CD4-positive, alpha-beta T cell treated with Interleukin-12 subunit alpha and Interleukin-12 subunit beta, for 1 hour (primary cell): ENCODE measurements at places on chromosomes 4 and X.
A peak's percentile ranks its signal among the peaks of the same experiment; 100 is the strongest.

DNA sequence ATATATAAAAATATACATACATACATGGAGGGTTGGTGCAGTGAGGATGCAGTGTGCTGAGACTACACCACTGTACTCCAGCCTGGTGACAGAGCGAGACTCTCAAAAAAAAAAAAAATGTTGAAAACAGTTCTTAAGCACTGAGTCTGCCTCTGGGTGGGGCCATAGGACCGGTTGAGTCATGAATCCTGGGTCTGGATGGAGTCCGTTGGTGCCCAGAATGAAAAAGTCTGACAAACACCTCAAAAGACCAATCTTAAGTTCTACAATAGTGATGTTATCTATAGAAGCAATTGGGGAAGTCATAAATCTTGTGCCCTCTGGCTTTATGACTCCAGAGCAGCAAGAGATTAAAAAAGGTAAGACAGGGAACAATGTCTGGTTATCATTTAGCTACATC, 70.4 kb downstream of the FGFBP1 start:
- DNase-seq: no peak

- DNase-seq: peak; percentile 31
These were observed 70.3 kb downstream of the ARL9 start for GRCh38 chr4:56575820-56576429.

DNA sequence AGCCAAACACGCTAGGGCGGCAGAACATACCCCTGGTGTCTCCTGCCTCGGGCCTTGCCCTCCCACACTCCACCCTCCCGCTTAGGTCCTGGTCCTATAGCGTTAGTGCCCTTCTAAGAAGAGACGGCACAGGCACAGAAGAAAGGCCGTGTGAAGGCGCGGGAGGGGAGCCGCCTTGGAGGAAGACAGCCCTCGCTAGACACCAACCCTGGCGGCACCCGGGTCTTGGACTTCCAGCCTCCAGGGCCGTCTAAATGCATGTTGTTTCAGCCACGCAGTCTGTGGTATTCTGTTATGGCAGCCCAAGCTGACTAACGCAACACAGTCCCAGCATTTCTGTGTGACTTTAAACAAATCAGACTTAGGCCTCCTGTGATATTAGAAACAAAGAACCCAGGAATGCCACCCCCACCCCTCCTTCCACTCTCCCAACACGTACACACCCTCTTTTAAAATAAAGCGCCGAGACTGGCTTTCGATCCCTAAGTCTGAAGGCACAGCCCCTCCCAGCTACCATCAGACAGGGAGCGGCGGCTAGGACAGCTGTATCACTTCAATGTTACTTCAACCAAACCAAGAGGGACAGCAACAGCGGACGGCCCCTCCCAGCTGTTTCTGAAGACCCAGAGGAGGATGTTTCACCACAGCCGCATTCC, 128.0 kb downstream of the AFAP1 start:
- DNase-seq: no peak

- no peak for DNase-seq
These were observed 63.6 kb downstream of the CLNK start for GRCh38 chr4:10620935-10621488.

GRCh38 chr4:23015821-23016220, 323.1 kb downstream of the GBA3 start:
- DNase-seq: no peak

- DNase-seq: no peak
These were observed 268.1 kb upstream of the GRID2 start for GRCh38 chr4:92035666-92036065.

DNA sequence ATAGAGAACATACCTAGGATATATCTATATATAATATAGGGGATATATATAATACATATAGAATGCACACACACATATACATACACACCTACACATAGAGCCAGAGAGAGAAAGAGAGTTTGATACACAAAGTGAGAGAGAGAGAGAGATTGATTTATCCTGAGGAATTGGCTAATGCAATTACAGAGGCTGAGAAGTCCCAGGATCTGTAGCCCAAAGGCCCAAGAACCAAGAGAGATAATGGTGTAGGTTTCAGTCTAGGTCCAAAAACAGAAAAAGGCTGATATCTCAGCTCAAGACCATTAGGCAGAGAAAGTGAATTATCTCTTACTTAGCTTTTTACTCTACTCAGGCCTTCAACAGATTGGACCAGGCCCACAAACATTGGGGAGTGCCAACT, 715.0 kb upstream of the LCORL start:
- DNase-seq: no peak

DNA sequence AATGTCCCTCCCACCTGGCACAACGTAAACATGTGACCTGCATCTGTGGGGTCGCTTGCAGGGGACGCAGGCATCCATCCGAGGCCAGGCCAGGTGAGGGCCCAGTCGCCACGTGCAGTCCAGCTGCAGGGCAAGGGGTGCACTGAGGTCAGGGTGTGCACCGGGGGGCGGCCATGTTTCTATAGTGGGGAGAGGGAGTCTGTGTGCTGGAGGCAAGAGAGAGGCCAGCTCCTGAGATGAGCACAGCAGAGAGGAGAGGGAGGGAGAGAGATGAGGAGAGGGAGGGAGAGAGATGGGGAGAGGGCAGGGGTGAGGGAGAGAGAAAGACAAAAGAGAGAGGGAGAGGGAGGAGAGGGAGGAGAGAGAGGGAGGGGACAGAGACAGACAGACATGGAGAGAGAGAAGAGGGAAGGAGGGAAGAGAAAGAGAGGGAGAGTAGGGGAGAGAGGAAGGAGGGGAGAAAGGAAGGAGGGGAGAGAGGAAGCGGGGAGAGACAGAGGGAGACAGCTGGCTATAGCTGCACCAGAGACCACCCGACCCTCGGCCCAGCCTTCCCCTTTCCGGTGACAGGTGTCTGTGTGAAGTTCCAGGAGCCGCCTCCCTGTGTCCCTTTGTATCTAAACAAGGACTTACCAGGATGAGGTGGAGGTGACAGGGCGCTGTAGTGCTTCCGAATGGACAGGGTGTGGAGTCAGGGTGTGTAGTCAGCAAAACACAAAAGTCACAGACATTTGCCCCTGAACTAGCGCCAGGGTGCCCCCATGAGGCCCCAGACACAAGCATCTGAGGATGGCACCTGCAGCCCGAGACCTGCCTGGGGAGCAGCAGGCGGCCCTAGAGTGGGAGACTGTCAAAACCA, 68.7 kb downstream of the ADRA2C start:
- DNase-seq: no peak

- DNase-seq: peak; percentile 13
These were observed 166.4 kb upstream of the AFF2 start for GRCh38 chrX:148333989-148334388.

DNA sequence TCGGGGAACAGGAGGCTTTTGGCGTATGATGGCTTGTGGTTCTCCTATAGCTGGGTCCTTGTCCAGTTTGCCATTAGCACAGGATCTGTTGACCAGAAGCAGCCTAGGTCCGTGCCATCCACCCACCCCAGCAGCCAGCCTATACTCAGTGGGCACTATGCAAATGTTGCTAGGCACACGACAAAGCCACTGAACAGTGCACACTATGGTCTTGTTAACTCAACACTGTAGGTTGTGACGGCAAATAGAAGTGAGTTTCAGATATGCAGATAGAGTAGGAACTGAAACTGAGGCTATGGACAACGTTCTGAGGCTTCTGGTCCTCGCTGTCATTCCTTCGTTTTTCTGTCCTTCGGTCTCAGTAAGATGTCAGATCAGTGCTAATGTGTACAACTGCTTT, 541.3 kb upstream of the TENM3 start:
- DNase-seq: no peak

- DNase-seq: no peak
These were observed 184.2 kb downstream of the DHRSX start for GRCh38 chrX:2316534-2316933.

DNA sequence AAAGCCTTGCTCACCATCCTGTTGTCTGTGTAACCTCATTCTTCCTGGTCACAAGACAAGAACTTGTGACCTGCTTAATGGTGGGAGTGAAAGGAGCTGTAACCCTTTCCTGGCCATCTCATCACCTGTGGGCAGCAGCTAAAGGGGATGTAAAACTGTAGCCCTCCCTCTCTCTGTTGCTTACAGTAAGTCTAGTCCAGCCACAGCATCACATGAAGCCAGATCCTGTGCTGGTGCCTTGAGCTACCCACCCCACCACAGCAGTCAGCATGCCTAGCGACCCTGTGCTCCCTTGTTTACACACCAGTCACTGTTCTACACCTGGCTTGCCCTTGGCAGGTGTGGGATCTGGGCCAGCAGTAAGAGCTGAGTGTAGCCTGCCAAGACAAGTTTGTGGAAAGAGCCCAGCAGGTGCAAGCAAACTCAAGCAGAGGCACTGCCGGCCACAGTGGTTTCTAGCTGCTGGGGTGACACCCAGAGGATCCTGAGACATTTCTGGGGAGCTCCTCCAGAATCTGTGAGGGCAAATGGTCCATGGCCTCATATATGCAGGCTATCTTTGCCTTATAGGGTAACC, 41.0 kb downstream of the UGT2B28 start:
- DNase-seq: no peak

- DNase-seq: no peak
These were observed 244.7 kb downstream of the PACRGL start for GRCh38 chr4:20944961-20945360.

GRCh38 chr4:113684534-113685091, 76.9 kb downstream of the CAMK2D start:
- DNase-seq: no peak

DNA sequence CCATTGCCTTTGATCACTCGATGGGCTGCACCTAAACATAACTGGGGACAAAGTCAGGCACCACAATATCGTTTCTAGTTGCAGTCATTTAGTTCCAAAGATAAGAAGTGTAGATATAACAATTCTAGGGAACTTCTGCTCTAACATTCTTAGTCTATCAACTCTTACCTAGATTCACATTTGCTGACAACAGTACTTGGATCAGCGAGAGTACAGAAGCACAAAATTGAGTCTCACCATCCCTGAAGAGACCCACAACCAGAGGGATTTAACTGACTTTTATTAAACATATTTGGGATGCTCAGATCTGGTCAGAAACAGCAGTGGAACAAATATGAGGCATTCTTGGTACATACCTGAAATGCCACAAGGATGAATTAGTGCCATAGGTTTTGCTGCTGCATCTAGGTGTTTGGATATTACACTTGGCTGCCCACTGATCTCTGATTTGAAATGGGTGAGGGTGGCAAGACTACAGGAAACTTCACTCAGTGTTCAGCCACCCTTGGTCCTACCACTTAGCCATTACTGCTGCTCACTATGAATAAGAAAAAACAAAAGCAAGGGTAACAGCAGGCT, 28.9 kb upstream of the HUWE1 start:
- no peak for DNase-seq

DNA sequence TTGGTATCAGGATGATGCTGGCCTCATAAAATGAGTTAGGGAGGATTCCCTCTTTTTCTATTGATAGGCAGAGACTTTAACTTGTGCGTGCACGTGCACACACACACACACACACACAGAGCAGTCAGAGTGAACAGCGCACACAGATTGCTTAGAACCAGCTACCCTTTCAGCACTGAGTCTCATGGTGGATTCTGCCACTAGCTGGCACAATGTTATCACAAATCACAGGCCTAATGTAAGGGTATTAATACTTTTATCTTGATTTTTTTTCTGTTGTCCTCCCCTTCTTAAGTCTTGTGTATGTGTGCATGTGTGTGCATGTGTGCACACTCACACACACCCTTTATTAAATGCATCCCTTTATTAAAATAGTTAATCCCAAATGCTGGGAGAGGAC, 53.2 kb downstream of the HADH start:
- no peak for DNase-seq

GRCh38 chrX:14758029-14758491, 114.8 kb downstream of the FANCB start:
- no peak for DNase-seq

DNA sequence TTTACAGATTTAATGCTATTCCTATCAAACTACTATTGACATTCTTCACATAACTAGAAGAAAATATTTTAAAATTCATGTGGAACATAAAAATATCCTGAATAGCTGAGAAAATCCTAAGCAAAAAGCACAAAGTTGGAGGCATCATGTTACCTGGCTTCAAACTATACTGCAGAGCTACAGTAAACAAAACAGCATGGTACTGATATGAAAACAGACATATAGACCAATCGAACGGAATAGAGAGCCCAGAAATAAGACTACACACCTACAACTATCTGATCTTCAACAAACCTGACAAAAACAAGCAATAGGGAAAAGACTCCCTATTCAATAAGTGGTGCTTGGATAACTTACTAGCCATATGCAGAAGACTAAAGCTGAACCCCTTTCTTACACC, 273.4 kb upstream of the GRIA3 start:
- no peak for DNase-seq

GRCh38 chrX:136933611-136934145, 53.2 kb upstream of the RBMX start:
- DNase-seq: no peak

DNA sequence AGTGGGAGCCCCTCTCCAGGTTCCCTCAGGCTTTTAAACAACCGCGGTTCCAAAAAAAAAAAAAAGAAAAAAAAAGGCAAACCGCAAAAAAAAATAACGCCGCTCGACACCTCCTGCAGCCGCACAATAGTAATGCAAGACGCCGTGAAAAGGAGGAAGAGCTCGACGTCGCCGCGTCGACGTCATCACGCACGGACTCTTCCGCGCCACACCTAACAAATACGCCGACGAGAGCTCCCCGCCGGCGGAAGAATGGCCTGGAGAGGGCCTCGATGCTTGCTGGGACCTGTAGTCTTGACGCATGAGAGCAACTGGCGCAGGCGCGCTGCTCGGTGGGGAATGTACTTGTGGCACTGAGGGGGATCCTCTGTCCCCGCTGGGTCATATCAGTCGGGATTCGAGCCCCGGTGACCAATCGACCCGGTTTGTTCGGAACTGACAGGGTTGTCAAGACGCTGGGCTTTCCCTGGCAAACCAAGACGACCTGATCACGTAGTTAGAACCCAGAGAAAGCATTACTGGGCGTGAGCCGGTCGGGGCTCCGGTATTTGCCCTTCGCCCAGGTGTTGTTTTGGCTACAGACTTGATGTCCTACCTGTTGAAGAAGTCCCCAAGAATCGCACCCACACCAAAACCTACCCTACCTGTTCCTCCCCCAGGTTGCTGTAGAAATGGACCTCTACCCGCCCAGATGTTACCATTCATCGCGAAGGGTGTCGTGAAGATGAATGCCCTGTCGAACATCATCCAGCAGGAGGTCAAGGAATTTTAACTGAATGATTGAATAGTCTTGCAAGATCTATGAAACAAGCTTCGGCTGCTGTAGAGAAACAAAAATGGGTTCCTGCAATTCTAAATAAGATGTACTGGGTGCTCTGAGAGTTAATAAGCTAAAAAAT, at the start of gene CBR4:
CBR4 (minus strand) TSS at position 131 of the 899 bp plus-strand sequence. CDS start 166 bp downstream, outside the sequence.
- DNase-seq: peak; percentile 97

GRCh38 chr4:136390824-136391223, 1141.5 kb downstream of the PCDH18 start:
- DNase-seq: no peak

GRCh38 chrX:122094611-122095010, 1047.2 kb downstream of the GLUD2 start:
- no peak for DNase-seq

DNA sequence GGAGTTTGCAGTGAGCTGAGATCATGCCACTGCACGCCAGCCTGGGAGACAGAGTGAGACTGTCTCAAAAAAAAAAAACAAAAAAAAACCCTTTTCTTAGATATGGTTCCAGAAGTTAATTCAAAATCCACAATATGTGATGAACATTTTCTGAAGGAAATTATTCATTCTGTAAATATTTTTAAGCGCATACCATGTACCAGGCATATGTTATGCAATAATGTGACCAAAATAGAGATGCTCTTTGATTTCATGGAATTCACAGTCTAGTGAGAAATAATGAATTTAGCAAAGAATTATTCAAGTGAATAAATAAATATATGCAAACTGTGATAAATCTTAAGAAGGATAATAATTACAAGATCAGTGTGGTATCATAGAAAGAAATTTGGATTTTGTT, 174.7 kb downstream of the GC start:
- DNase-seq: no peak
